ENCODE measurements at places on chromosomes 2 and 18.

DNA sequence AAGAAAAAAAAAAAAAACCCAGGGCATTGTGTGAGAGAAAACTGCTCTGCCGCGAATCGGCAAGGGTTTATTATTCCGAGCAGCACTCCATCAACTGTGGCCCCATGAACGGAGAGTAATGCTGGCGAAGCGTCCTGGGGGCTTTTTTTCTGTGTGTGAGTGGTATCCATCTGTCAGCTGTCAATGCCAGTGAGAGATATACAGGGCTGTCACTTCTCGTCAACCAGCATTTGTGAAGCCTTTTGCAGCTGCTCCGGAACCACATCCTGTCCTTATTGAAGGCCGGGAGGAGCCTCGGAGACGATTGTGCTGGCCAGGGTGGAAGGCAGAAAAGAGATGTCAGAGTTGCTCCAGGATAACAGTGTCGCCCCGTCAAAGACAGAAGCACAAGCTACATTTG lies 356.9 kb upstream of the SMIM21 start:
- no peak for DNase-seq

- no peak for DNase-seq
Measured at GRCh38 chr2:128554151-128554769, 235.6 kb upstream of the HS6ST1 start.

GRCh38 chr2:174157053-174157452 lies 91.3 kb downstream of the OLA1 start:
- DNase-seq = no peak

GRCh38 chr2:29108225-29108624 lies 7.0 kb upstream of the CLIP4 start:
- DNase-seq = no peak
